Brain (organoid and tissue), 16 donors: ENCODE measurements at places on chromosomes 6 and 20.

DNA sequence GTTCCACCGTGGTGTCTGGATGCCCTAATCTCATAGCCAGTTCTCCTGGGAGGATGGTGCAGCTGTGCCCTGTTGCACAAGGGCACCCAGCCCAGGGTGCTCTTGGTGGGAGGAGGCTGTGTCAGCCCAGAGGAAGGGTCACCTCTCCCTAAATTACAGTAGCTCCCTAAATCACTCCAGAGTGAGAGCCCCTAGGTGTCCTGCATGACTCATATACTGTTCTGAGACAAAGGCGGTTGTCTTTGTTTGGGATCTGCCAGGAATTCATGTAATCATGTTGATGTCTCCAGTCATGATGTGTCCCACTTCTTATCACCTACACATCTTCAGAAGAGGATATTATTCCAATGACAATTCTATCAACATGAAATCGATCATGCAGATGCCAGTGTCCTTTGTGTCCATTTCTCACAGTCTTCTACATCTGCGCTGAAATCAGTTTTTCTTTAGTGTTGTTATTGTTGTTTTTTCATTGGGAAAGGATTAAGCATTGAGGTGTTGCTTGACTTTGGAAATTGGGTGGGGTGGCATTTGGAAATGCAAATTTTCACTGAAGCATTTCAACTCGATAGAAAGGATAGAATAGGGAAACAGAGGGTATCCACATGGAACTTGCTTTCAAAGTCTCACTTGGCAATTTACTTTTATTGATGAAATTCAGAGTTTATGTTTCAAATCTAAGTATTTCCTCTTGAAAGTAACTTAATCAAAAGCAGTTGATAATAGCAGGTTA lies 19.5 kb downstream of the PERP start:
- DNase-seq = no peak

- no peak for DNase-seq
Measured at GRCh38 chr6:162917506-162917905, 189.7 kb downstream of the PACRG start.

DNA sequence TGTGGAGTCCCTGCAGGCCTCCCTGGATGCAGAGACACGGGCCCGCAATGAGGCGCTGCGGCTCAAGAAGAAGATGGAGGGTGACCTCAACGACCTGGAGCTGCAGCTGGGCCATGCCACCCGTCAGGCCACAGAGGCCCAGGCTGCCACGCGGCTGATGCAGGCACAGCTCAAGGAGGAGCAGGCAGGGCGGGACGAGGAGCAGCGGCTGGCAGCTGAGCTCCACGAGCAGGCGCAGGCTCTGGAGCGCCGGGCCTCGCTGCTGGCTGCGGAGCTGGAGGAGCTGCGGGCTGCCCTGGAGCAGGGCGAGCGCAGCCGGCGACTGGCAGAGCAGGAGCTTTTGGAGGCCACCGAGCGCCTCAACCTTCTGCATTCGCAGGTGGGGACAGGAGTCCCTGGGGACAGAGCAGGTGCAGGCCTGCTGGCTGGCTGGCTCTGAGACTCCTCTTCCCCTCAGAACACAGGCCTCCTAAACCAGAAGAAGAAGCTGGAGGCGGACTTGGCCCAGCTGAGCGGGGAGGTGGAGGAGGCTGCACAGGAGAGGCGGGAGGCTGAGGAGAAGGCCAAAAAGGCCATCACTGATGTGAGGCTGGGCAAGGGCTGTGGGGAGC lies 44.7 kb downstream of the MYH7B start:
- DNase-seq = no peak

DNA sequence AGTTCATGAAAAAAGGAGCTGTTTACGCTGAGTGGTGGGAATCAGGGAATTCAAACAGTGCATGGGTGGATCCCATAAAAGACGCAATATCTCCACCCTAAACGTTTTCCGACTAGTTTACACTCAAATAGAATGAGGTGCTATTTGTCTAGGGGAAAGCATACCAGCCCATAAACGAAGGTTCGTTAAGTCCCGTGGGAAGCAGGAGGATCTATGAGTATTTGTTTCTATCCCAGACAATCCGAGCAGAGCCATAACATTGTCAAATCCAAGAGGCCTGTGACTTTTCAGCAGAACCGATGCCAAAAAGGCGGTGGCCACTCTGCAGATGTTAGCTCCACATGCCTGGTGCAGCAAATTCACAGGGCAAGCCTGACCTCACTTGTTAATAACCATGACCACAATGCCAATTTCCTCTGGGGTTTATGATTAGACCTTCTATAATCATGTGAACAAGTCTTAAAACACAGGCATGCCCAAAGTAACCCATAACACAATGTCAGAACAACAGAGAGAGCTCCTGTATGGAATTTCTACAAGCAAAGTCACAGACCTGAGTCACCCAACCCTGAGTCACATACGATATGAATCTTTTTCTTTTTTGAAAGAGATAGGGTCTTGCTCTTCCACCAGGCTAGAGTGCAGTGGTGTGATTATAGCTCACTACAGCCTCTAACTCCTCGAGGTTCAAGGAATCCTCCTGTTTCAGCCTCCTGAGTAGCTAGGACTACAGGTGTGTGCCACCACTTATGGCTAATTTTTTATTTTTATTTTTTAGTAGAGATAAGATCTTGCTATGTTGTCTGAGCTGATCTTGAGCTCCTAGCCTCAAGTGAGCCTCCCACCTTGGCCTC lies 123.3 kb downstream of the KIF13A start:
- DNase-seq = no peak

DNA sequence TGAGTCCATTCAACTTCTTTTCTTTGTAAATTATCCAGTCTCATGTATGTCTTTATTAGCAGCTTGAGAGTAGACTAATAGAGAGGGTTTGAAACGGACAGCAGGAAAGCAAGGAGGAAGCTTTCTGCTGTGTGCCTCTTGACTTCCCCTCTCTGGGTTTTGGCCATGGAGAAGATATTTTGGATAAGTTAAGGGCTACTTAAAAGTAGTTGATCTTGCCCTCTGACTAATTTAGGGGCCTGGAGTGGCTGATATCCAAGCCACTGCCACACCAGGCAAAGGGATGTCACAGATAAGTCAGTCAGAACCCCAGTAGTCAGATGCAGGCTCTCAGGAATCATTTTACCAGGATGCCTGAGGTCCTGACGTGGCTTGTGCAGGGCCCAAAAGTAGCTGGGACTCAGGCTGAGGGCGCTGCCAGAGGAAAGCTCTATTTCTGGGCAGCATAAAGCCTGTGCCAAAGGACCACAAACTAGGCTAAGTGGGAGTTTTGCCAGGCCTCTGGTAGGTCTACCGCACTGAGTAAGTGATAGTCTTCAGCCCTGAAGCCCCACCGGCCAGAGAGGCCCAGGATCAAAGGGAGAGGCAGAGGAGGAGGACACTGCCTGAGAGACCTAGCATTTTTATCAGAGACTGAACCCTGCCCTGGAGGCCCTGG lies 41.6 kb upstream of the IYD start:
- no peak for DNase-seq
